ENCODE measurements at places on chromosomes 5 and 9.

DNA sequence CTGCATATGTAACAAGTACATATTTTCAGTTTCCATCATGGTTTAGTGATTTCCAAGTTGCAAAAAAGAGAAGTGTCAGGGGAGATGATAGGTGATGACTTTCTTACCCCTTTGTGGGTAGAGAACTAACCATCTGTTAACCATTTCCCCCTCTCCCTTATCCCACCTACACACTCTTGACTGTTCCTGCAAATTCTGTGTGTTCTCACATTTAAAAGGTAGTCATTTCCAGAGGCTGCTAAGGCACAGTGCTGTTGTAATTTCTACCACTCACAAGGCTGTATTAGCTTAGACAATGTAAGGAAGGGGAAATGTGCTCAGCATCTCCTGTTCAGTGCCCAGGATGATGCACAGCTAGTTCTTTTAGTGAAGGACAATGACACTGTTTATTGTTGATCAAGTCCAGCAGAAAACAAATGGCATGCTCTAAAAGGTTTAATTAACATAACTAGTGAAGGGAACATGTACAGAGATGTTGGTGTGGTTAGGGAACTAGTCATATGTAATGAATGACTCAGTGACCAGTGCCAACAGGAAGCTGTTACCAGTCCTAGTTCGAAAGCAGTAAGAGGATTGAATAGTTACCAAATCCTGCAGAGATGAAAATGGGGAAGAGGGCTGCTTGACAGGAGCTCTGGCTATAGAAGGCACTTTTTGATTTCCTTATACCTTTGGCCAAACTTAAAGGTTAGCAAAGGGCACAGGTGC, 165.1 kb downstream of the PLK2 start:
- no peak for DNase-seq

DNA sequence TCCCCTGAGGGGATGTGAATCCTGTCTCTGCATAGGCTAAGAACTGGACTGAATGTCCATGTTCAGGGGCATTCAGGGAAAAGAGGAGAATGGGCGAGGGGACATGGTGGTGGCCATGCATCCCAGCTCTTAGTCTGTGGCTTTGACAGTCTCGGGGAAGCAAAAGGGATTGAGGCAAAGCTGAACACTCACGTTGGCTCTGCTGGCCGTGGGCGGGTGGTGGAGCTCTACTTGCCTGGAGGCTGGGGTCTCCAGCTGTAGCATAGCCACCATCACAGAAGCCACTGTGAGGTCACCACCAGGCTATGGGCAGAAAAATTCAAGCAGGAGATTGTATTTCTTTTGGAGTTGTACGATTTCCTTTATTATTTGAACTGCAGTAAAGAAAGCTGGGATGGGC, 4.1 kb downstream of the GARIN3 start:
- DNase-seq = no peak

DNA sequence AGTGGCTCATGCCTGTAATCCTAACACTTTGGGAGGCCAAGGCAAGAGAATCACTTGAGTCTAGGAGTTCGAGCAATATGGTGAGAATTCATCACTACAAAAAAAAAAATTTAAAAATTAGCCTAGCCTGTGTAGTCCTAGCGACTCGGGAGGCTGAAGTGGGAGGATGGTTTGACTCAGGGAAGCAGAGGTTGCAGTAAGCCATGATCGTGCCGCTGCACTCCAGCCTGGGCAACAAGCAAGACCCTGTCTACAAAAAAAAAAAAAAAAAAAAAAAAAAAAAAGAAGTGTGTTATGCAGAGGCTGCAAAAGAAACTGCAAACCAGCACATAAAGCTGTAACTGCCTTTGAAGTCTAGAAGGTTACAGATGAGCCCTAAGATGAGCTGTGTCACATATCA, 116.9 kb upstream of the SLC1A3 start:
- DNase-seq = no peak

DNA sequence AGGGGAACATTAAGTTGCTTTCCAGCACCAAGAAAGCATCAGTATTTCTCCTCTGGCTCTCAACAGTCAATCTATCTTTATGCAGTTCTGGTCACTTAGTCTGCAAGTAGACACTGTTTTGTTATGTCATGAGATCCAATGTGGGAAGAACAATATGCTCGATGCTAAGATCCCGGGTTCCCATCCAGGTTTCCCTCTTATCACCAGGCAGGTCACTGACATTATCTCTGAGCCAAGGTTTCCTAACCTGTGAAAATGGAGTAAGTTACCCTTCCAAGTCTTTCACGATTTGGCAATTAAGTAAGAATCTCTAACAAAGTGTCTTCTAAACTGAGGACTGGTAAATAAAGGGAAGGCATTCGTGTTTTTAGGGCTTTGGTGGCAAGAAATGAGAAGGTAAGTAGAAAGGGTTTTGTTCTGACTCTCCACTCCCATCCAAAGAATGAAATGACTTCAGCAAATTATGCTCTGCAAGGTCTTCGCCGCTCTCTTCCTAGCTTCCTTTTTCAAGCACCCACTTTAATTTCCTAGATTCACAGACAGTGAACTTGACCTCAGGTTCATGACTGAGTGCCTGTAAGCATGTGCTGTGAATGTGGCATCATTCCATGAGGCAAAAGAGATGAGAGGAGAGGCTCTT, 86.4 kb downstream of the DCP2 start:
- no peak for DNase-seq

DNA sequence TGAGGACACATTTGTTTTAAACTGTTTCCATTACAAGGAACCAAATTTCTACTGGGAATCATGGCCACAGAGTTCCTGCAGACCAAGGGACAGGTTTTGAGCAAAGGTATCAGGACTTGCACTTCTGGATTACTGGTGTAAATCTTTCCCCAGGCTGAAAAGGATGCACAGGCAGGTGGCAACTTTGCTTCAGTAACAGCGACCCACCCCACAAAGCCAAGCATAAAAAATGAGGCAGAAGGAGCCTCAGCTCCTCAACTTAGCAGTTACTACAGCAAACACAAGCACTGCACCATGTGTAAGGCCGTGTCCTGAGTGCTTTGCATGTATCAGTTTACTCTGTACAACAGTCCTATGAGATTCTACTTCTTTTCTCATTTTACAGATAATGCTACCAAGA, 251.9 kb downstream of the EBF1 start:
- no peak for DNase-seq

DNA sequence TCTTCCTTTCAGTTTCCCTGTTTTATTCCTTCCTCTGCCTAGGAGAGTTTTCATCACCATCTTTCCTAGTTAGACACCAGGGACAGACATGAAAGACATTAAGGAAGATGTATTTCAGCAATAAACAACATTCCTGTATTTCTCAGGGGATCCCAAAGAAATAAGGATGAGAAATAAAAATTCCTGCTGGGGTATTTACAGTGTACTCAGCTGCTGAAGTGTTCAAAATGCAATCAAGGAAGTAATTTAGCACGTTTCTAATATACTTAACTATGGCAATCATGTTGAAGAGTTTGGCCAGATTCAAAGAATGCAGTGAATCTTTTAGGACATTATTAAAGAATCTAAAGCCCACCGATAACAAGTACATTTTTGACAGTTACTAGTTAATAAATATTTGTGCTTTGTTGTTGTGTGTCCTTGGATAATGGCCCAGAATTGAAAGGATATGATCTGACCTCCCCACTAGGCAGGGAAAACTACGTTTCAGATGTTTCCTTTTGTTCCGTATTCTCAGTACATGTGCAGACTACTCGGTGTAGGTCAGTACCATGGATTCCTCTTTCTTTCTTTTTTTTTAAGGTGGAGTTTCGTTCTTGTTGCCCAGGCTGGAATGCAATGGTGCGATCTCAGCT, 46.8 kb downstream of the INIP start:
- DNase-seq = no peak

DNA sequence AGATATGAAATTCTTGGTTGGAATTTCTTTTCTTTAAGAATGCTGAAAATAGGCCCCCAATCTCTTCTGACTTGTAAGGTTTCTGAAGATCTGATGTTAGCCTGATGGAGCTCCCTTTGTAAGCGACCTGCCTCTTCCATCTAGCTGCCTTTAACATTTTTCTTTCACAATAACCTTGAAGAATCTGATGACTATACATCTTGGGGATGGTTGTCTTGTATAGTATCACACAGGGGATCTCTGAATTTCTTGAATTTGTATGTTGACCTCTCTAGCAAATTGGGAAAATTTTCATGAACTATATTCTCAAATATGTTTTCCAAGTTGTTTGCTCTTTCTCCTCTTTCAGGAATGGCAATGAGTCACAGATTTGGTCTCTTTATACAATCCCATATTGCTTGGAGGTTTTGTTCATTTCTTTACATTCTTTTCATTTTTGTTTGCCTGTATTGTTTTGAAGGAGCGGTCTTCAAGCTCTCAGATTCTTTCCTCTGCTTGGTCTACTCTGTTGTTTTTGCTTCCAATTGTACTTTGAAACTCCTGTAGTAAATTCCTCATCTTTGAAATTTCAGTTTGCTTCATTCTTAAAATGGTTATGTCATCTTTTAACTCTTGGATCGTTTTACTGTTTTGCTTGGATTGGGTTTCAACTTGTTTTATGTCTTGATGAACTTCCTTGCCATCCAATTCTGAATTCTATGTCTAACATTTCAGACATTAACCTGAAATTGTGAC, 245.2 kb upstream of the TARS1 start:
- peak; percentile 25 for DNase-seq

- DNase-seq = no peak
Observed at GRCh38 chr9:89886281-89886700, 281.5 kb downstream of the GADD45G start.

DNA sequence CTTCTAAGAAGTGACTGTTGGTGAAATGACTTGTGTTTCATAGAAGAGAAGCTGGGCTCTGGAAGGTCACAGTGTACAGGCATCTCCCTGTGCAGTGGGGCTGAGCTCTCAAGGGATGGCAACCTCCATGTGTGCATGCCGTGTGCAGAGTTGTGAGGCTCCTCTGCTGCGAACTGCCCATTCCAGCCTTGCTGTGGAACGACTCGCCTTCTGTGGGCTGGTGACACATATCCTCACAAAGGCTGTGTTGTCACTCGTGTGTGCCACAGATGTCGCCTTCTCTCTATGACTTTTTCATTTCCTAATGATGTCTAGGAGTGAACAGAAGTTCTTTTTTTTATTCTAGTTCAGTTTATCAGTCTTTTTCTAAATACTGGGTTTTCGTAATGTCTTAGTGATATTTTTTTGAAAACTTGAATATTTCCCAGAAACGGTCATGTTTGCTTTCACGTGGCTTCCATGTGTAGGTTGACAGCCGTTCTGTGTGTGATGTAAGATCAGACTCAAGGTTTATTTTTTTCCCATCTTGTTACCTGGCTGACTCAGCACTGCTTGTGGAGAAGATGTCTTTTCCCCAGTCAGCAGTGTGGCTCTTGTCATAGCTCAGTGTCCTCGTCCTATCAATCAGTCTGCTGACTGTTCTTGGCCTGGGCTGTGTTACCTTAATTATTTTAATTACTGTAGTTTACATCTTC, 57.3 kb upstream of the CACNA1B start:
- no peak for DNase-seq

DNA sequence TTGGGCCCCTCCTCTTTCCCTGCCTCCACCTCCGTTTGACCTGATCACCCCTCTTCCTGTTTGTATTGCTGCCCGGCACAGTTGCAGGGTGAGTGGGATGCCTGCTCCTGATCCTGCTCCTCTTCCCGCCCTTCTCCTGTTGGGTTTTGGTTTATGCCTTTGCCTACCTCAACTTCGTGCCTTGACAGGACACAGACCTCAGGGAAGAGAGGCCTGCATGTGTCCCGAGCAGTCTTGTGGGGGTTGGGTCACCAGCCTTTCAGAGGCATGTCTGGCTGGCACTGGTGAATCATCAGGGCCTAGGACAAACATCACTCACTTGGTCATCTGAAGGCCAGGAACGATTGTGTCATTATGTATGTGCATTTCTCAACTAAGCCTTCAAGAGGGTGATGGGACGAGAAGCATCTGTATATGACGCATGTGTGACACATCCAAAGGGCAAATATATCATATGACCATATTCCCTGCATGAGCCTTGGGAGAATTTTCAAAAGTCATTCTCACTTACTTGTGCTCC, 56.9 kb downstream of the NPR3 start:
- DNase-seq = peak; percentile 90

DNA sequence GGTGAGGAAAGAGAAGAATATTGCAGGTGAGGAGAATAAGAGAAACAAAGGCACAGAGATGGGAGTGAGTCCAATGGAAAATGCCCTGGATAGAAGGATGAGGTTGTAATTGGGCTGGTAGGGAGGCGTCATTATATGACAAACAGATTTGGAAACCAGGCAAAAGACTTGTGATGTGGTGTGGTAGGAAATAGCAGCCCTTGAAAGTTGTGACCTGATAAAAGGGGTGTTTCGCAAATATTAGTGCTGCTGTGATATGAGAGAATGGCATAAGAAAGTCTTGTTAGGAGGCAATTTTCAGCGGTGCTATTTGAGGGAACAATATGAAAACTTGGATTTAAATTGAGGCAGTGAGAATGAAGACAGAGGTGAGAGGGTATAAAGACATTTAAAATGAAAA, 217.5 kb upstream of the ACTBL2 start:
- DNase-seq = no peak

DNA sequence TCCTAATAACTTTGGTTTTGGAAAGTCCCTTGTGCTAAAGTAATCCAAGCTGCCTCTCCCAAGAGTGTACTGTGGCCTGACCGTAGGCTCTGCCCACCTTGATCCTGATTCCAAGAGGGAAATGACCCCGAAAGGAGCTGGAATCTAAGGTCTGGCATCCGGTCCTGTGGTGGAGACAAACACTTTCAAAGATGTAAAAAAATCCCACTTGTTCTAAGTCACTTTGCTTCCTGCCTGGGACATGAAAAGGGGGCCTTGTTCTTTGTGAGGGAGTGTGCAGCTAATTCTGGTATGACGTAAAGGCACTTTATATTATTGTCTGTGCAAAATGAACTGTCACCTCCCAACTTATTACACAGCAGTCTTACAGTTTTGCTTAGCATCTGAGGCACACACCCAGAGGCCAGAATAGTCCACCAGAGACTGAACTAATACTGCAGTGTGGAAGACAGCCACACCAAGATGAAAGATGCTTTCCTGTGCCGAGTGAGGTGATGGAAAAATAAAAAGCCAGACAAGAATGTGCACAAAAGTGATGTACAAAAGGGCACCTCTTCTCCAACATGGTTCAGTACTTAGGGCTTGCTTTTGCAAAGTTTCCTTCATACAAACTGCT, 128.7 kb downstream of the SLC12A2 start:
- no peak for DNase-seq

- no peak for DNase-seq
Observed at GRCh38 chr9:115590011-115590410, 472.1 kb upstream of the TNC start.

- DNase-seq = no peak
Observed at GRCh38 chr5:115355767-115356381, 59.4 kb upstream of the CCDC112 start.

- no peak for DNase-seq
Observed at GRCh38 chr5:38925154-38925925, 79.5 kb downstream of the OSMR start.

DNA sequence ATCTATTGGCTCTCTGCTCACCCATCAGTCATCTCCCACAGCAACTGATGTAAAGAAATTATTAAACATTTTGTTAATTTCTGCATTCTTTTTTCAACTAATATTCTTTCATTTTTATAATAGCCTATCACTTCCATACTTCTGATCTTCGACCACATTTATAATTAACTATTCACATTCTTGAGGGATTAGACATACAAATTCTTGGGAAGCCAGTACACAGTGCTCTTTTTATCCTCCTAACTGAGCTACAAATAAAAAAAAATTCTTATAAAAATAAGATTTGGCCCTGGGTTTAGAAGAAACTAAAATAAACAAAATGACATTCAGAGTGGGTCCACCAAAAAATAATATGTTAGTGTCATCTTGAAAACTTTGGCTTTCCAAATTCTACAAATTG, 103.7 kb upstream of the ITGA1 start:
- DNase-seq = no peak

Measured in amniotic stem cell (primary cell).